CD4-positive, alpha-beta T cell treated with Interleukin-10 for 1 hour (primary cell): ENCODE measurements at places on chromosomes 7 and 10.

GRCh38 chr7:670501-671390, 55.8 kb upstream of the DNAAF5 start:
- no peak for DNase-seq

DNA sequence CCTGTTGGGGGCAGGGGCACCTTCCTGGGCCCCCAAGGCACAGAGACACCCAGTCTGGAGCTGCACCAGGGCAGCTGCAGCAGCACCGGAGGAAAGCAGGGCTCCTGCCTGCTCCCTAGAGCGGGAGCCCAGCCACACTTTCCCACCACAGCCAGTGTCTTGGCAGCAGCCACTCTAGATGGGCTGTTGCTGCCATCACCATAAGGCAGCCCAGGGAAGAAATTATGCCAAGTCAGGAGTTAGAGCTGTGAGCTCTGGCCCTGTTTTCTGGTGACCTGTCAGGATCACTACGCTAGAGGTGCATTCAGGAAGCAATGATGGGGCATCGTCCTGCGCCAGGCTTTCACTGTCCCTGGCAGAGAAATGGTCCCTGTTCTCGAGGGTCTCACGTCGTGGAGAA, 38.0 kb upstream of the ZNRF2 start:
- DNase-seq, result no peak

DNA sequence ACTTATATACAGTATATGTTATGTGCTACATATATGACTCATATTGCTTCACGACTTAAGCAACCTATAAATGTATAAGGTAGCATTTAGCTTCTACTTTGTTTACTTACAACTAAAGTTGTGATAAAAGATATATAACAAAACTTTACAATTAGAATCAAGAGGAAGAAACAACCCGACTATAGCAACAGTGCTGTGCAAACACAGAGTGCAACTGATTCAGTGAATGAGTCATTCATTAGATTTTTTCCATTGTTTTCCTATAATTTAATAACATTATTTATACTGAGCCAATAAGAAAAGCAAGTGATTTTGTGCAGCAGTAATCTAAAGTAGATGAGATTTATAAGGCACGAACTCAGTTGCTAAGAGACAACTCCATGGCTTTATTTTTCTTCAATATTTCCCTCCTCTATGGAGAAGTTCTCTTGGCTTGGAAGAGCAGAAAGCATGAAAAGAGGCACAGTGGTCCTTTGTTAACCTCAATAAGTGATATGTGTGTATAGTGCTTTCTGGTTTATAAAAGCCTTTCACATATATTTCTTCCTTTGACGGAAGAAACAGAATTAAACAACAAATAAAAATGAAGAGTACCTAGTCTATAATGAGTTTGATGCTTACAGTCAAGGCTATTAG, 19.8 kb downstream of the CEP41 start:
- no peak for DNase-seq

DNA sequence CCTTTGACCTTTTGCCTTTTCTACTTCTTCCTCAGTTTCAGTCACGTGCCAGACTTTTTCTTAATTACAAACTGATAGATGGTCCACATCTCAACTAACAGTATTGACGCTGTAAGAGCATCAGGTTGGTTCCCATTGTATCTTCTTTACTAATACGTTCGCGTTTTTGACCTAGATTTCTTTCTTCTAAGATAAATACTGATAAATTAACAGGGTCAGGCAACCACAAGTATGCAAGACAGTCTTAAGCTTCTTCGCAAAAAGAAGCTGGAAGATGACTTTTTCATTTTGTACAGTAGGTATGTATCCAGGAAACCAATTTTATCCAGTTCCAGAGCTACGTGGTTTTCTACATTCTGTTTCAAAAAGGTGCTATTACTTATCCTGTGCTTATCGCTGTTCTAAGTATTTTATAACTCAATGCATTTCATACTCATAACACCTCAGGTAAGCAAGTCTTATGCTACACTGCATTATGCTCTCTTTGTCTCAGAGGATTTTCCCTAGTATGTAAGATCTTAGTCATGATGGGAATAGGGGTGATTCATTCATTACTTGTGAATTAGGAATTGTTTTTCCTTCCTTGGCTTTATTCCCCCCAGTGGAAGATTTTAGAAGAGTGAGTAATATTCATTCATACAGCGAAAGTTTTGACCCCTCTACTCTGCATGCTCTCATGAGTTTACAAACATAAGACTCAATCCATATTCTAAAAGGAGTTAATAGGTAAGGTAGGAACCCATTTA, 955 bp downstream of the DUS4L start:
- DNase-seq, result no peak

DNA sequence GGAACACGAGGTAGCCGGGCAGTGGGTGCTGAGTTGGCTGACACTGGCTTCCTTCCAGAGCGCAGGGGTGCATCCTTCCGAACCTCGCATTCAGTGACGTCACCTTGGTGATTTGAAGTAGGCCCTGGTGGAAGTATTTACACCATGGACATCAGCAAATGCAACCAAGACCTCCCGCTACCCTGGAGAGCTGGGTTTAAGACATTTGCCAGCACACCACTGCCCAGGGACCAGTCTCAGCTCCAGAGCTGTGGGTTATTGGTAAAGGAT, 106.4 kb upstream of the GPR26 start:
- DNase-seq, result no peak

DNA sequence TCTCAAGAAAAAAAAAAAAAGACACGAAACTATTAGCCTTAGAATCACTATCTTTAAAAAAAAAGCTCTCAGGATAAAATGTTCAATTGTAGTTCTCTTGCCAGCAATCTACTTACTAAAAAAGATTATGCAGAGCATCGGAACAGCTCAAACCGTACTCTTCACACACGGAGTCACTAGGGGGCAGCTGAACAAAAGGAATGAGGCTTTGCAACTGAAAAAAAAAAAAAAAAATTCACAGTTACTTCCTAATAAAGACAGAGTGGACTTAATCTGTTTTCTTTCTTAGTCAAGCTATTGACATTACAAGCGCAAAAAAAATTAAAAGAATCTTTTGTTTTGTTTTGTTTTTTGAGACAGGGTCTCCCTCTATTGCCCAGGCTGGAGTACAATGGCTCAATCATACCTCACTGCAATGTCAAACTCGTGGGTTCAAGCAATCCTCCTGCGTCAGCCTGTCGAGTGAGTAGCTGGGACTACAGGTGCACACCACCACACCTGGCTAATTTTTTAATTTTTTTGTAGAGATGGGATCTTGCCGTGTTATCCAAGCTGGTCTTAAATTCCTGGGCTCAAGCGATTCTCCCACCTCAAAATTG, 11.5 kb downstream of the PMS2 start:
- DNase-seq, result peak; percentile 73

DNA sequence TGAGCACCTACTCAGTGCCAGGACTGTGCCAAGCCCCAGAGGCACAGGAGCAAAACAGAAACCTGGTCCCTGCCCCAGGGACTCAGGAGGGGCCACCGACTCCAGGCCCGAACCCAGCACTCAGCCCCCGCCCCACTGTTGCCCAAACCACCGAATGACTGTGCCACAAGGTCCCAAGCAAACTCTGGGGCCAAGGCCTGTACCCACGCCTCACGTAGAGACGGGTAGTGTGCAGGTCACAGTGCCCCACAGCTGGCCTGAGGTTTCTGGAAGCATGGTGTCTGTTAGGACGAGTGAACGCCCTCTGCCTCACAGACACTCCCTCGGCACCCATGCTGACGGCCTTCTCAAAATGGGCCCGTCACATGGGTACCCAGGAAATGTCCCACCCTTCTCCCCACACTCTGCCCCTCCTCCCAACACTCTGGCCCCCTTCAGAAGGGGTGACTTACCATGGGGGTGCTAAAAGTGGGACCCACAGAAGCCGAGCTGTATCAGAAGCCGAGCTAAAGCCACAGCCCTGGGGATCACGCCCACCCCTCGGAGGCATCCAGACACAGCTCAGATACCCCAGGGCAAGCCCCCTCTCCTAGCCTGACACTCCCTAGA, 44.2 kb downstream of the CTBP2 start:
- DNase-seq, result no peak

GRCh38 chr7:117237646-117238045, 85.2 kb downstream of the WNT2 start:
- no peak for DNase-seq

DNA sequence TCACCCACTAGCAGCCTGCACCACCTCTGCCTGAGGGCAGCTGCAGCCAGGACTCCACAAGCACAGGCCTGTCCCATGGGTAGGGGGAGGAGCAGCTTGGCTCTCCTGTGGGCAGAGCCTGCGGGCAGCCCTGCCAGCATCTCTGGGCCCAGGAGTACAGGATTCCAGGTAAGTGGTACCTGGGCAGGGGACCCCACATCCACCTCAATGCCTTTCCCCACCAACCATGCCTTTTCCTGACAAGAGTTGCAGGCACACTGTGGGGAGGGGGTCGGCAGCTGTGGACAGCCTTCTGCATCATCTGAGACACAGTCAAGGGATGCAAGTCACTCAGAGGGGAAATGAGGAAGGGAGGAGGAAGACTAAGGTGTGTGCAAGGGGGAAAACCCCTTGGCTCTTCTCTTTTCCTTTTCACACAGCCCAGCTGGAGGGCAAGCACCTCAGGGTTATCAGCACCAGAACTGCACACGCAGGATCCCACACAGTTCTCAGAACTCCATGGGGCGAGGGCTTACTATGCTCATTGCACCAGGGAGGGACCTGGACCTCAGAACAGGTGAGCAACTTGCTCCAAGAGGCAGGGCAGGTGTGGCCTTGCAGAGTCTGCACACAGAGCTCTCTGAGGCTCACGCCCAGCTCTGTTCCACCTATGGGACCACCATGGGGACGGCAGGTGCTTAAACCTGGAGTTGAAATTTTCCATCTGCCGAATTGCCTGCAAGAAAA, 16.5 kb upstream of the ANTXRL start:
- peak; percentile 8 for DNase-seq

GRCh38 chr7:40232242-40232893, 97.6 kb downstream of the SUGCT start:
- peak; percentile 15 for DNase-seq

DNA sequence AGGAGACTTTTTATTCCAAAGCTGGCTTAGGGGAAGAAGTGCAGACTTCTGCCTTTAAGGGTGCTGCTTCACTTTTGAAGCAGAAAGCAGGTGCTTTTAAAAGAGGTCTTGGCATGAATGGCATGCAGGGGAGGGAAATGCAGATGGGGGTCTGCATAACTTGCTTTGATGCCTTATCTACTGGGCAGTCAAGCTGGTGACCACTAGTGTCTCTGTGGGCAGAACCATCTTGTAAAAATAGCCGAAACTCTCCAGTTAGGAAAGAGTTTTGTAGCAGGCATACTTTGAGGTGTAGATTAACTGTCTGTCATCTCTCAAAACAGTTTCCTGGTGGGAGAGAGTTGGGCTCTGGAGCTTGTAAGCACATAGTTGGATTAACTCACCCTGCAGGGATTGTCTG, 9.9 kb upstream of the CTNNA3 start:
- no peak for DNase-seq

DNA sequence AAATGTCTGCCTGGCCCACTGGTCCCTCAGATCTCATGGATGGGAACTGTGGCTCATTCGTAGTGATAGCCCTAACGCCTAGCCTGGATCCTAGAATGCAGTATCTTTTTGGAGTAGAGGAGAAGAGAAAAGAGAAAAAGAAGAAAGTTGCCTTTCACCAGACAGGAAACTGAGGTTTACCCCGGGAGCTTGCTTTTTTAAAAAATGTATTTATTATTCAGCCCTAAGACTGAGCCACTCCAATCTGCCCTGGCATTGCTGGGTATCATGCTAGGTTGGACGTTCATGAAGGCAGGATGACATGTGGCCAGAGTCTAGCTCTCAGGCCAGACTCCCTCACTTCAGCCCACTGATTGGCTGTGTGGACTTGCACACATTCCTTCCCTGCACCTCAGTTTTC, 21.5 kb upstream of the C10orf105 start:
- no peak for DNase-seq

DNA sequence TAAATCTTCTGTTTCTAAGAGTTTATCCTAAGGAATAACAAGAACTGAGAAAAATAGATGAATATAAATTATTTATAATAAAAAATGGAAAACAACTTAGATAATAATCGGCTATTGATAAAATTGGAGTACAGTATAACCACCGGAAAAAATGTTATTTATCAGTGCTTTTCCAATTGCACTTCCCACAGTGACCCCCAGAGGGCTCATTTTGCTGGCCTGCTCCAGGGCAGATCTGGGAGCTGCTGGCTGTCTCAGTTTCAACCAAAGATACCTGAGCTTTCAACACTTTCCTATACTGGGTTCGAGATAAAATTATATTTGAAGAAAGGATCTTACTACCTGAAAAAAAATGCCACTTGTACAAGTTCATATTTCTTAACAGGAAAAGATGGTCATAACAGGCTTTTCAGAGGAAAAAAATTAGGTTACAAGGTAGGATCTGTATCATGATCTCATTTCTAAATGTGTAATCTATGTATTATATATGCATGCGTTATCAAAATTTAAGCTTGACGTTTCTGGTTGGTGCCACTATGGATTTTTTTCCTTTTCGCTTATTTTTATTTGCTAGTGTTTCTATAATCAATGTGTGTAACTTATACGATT, 165.7 kb downstream of the NPSR1 start:
- DNase-seq, result peak; percentile 60

DNA sequence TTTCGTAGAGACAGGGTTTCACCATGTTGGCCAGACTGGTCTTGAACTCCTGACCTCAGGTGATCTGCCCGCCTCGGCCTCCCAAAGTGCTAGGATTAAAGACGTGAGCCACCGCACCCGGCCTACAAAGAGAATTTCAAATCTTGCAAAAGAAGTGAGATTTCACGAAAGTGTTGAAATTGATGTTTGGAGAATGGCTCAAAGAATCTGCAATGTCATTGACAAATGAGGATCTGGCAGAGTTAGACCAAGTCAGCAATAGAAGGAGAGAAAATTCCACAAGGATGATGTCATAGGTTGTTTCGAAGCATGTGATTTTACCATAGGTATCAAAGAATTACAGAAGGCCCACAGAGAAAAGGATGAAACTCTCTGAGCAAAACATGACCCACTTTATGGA, 71.7 kb downstream of the LYZL2 start:
- DNase-seq, result no peak

GRCh38 chr7:39360038-39360437, 206.2 kb upstream of the YAE1 start:
- DNase-seq, result no peak

GRCh38 chr10:92010047-92010735, 86.6 kb downstream of the BTAF1 start:
- DNase-seq, result no peak

- DNase-seq, result no peak
Measured at GRCh38 chr7:36615852-36616540, 108.3 kb downstream of the AOAH start.

- no peak for DNase-seq
Measured at GRCh38 chr10:75971402-75972211, 540.2 kb downstream of the LRMDA start.

- no peak for DNase-seq
Measured at GRCh38 chr10:105063796-105064195, 422.7 kb downstream of the SORCS3 start.

- no peak for DNase-seq
Measured at GRCh38 chr7:66751945-66752344, 11.4 kb downstream of the RABGEF1 start.

- DNase-seq, result no peak
Measured at GRCh38 chr10:5983774-5984173, 6.4 kb upstream of the IL15RA start.

DNA sequence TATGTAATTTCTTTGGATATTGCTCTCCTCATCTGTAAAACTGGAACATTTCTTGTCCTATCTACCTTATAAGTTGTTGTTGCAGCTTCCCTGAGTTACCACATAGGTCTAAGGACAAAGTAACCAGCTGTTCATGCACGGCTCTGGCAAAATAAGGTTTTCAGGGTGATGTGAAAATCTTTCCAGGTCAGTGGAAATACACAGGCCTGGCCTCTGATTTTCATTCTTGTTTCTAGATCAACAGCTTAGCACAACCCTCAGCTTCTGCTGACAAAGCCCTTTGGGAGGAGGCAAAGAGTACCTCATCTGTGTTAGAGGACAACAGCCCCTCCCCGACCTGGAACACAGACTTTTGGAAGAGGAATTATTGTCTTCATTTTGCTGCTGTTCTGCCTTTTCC, 117.5 kb upstream of the AGK start:
- no peak for DNase-seq
